ENCODE measurements at places on chromosomes 1 and 21. TPM values are rescaled to one million over a fixed set of nuclear protein-coding genes. Genes with fewer than 3 reads are reported as not detected.

AADACL3 gene
- total RNA-seq, result not detected

KRTAP12-3 gene
- not detected for total RNA-seq

HOOK1 gene
- 9.2 TPM for total RNA-seq

ACOT11 gene
- 3.4 TPM for total RNA-seq

SPRR5 gene
- not detected for total RNA-seq

WDR26 gene
- total RNA-seq, result 39.3 TPM

CNKSR1 gene
- 23.9 TPM for total RNA-seq

DCST1 gene
- not detected for total RNA-seq

NRIP1 gene
- total RNA-seq, result 63.7 TPM

PRRX1 gene
- not detected for total RNA-seq

NUAK2 gene
- 21.9 TPM for total RNA-seq

NCF2 gene
- total RNA-seq, result 52.6 TPM

DYNLT4 gene
- total RNA-seq, result 0.24 TPM

MYCBP gene
- total RNA-seq, result 19.2 TPM

CORT gene
- total RNA-seq, result not detected

CRP gene
- total RNA-seq, result not detected

MPL gene
- total RNA-seq, result not detected

GPR52 gene
- 0.21 TPM for total RNA-seq

ANXA9 gene
- total RNA-seq, result not detected

COL18A1 gene
- 72.8 TPM for total RNA-seq

Data from tracheal epithelial cell (primary cell).